Hippocampal formation (tissue), 2 donors: ENCODE measurements at places on chromosomes 2 and 18.

GRCh38 chr2:172431463-172431862 lies 4.1 kb downstream of the ITGA6 start:
- DNase-seq = peak; percentile 38

DNA sequence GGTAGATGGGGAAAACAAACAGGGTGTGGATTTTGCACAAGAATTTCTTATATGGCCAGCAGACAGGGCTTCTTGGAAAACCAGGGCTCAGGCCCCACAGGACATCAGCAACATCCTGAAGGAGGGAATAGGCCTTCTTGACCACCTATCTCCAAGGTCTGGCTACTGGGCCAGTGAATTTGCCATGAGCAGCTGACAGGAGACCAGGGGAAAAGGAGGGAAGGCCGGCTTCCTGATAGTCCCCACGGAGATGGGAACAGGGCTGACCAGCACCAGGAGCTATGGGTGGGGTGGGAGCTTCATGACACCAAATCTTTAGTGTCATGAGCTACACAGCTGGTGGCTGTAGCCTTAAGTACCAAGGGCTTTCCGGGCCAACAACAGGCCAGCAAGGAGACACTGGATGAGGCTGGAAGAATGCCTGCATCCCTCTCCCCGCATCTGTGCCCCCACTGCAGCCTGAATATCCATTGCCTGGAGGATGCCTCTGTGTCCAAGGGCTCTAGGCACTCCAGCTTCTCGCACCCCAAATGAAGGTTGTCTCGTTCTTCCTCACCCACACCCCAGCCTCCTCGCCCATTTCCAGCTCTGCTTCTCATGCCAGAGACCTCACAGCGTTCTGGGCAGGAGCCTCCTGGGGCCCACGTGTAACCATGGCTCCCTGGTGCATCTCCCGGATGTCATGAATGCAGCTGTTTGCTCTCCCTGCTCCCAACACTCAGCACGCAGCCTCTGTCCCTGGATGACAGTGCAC lies 74.8 kb downstream of the EMX1 start:
- DNase-seq = no peak

DNA sequence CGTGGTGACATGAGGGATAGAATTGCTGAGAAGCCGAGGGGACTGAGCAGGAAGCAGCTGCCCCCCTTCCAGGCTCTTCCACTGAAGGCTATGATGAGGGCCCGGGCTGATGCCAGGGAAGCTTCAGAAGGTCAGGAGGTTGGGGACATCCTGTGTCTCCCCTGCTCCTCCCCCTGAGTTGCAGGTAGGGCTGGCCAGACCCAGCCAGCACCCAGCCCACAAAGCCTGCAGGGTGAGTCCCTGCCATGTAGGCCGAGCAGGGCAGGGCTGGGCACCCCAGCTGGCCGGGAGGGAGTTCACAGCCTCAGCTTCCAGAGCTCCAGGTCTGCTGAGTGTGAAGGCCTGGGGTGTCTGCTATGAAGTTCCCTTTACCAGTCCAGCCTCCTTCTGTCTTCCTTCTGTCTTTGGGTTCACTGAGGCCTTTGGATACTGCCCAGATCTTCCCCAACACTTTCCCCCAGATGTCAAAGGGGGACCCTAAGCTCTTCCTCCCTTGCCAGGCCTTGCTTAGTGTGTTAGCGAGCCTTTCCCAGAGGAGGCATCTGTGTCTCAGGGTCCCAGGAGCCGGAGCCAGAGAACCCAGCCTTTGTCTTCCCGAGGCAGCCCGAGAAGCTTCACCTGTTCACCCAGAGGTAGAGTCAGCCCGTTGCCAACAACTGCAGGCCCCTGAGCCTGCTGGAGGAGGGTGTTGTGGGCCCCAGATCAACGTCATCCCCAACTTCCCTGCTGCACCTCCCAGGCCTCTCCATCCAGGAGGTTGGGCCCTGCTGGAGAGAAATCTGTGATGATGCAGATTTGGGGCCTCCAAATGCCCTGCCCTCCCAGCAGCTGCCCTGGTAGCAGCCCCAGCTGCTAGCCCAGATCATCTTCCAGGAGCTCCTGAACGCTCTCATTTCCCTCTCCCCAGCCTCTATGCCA lies 3.6 kb upstream of the NCL start:
- no peak for DNase-seq

- DNase-seq = no peak
Measured at GRCh38 chr18:23159344-23159743, 24.1 kb downstream of the CABLES1 start.

DNA sequence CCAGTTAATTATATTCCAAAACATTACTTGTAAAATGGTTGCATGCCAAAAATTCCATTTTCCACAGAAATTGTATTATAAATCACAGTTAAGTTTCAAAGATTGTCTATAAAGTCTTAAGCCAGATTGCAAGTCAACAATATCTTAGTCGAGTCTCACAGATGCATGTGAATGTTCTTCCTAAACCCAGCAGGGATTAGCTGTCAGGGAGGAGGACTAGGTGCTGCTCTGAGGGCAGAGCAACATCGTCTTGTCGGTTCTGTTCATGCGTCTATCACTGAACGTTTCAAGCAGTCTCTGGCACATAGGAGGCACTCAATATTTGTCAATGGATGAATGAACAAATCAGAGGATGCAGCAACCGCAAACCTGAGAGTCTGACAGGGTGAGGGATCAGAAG lies 27.0 kb downstream of the EPB41L3 start:
- DNase-seq = no peak

DNA sequence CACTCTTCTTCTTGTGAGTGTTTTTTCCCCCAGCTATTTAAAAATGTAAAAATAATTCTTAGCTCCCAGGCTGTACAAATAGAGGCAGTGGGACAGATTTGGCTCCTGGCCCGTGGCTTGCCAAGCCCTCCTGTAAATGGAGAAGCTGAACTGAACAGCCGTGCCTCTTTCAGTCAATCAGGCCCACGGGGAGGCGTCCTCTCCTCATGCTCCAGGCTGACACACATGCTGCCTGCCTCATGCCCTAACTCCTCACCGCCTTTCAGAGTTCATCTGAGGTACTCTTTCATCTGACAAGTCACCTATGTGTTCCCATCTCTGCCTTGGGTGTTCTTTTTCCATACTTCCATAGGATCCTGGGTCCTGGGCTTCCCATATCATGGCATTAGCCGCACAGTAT lies 58.9 kb downstream of the BMP10 start:
- no peak for DNase-seq

DNA sequence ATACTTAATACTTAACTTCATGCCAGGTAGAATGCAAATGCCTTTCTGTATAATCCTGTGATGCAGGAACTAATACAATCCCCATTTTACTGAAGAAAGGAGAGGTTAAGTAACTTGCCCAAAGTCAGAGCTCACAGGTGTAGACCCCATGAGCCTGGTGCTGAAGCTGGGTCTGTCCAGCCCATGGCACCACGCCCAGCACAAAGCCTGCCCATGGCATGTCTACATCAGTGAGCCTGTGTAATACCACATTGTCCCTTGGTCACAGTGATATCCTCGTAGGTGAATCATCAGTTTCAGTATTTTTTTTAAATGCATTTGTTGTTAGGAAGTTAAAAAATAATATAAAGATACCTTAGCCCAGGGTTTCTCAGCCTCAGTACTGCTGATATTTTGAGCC lies 69.9 kb upstream of the MCFD2 start:
- DNase-seq = no peak

DNA sequence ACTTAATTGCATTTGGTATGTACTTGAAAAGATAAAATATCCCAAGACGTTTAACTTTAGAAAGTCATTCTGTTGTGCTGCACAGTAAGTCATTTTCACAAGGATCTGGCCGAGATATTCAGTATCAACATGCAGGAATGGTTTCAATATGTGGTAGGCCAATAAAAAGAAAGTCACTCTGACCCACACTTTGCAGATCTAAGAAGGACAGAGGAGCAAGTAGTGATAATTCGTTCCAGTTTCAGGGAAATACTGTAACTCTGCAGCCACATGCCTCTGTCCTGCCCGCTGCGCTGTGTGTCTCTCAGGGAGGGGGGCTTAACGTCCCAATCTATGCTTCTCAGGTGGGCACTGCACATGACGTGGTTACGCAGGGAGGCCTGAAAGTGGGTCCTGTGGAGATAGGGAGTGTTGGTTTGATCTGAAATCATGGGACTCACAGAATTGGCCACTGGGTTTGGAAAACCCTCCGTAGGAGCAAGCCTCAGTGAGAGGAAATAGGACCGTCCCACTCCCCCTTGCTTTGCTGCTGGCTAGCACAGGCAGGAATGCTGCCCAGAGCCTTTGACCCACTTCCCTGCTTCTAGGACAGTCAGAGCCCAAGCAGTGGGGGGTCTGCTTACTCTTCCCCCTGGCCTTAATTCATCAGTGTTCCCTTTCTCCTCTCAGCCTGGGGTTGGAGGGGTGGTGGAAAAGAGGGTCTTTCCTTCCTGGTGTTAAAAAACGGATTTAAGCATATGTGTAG lies 314.7 kb upstream of the SPRED2 start:
- DNase-seq = no peak

DNA sequence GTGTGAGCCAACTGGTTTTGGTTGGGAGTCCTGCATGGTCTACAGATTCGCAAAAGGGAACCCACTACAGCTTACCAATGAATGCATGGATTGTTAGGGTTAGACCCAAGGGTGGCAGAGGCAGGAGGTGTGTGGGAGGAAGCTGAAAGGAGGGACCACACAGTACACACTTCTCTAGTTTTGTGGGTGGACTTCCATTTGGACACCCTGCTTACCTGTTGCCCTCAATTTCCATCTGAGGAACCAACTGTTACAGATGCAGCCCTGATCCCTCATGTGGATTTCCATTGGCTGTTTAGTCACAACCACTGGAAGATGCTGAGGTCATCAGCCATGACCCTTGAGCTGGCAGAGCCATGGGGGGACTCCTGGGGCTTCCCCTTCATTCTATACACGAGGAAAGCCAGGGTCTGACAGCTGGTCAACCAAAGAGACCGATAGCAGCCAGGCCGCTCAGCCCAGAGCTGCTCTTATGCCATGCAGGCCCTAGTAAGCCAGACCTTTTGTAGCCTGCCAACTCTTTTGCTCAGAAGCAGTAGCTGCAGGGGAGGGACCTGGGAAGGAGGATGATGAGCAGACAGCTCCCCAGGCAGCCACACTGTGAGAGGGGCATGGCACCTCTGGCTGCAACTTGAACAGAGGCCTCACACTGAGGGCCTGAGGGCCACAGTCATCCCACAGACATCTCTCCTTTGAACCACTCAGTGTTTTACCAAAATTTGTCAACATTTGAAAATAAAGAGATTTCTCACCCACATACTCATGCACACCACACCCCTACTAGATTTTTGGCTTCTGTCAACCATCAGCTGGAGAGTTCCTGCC lies 162.1 kb downstream of the SETBP1 start:
- DNase-seq = no peak

DNA sequence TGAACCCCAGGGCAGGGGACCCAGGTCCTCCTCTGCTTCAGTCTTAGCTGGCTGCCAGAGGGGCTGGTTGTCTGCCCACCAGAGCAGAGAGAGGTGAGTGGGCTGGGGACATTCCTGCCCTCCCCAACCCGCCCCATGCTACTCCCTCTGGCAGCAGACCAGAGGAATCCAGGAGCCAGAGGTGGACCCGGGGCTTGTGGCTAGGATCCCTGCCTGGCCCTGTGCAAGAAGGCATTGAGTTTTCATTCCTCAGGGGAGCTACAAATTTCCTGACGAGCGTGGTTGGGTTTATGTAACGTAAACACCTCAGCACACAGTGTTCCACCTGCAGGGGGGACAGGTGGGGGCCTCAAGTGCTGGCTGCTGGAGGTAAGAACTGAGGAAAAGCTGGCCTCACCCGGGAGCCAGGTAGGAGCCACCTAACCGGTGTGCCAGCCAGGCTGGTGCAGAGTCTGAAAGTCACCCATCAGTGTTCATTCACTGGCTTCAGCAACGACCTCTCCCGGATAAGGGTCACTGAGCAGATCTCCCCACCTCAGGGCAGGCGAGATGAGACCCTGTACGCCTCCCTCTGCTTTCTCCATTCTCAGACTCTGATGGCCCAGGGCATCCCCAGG lies 246.8 kb downstream of the DYSF start:
- DNase-seq = no peak

- DNase-seq = no peak
Measured at GRCh38 chr2:169661265-169661664, 32.9 kb downstream of the CFAP210 start.

GRCh38 chr2:64914247-64914646 lies 75.0 kb upstream of the SLC1A4 start:
- DNase-seq = no peak

- no peak for DNase-seq
Measured at GRCh38 chr2:208280933-208281332, 14.9 kb downstream of the PIKFYVE start.

- DNase-seq = no peak
Measured at GRCh38 chr2:168649105-168649504, 153.3 kb upstream of the NOSTRIN start.

DNA sequence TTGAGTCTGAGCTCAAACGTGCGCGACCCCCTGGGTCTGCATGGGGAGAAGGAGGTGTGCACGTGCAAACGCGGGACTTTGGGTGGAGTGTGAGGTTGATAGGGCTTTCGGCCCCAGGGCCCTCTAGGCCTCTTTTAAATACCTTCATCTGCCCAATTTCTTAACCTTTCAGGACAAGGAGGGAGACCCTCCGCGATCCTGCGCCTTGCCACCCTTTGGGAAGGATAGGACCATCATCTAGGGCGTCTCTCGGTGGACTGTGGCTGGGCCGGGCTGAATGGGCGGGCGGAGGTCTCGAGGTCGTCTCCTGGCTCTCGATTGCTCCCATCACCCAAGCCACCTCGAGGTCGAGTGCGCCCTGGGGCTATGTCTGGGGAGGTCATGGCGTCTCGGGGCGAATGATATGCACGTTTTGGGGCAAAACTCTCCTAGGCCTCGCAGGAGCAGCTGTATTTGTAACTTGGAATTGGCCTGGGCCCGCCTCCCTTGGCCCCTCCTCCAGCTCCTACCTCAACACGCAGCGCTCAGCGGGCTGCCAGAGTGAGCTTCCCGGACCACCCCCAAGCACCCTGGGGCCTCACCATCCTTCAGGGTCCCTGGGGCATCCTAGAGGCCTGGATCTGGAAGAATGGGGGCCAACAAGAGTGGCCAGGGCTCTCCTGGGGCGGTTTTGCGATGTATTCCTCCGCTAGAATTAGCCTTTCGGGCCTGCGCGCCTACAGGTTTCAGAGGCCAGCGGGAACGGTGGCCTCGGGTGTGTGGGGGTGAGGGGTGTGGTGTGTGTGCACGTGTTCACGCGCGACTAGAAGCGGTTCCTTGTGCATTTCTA lies 8.7 kb upstream of the SIX3 start:
- no peak for DNase-seq

DNA sequence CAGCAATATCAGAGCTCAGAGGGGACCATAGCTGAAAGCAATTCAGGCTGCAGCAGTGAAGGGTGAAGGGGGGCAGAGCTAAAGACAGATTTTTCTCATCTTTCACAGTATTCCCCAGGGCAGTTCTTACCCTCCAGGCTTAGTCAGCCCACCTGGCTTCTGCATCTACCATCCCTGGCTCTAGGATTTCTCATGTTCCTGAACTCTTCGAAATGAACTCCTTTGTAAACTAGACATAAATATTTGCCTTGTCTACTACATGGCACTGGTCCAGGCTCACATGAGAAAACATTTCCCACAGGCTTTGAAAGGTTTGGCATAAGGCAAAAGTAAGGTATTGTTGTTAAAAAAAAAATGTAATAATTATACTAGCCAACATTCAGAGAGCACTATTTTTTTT lies 23.6 kb upstream of the NEB start:
- no peak for DNase-seq
